Left lung (tissue), 14 donors: ENCODE measurements at places on chromosomes 5 and 9.

DNA sequence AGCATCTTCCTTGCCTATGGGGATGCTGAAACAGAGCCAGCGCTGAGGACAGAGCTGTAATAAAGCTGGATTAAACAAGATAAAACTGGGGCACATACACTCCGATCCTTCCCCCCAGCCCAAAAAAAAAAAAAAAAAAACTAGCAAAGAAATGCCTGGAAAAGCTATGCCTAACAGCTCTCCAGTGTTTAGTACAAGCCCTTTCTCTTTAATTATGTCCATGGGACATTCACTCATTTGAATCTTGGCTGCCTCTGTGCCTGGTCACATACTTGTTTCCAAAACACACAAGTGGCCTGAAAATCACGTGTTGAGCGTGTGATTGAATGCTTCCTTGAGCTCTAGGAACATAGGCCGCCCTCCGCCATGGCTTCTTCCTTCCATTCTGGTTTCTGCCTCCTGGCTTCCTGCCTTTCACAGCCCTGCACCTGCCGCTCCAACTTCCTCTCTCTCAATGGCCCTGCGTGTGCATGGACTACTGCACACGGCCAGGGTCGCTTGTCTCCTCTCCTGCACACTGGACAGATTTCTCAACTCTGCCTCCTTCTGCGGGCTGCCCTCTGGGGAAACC lies 111.0 kb upstream of the RETREG1 start:
- no peak for DNase-seq

DNA sequence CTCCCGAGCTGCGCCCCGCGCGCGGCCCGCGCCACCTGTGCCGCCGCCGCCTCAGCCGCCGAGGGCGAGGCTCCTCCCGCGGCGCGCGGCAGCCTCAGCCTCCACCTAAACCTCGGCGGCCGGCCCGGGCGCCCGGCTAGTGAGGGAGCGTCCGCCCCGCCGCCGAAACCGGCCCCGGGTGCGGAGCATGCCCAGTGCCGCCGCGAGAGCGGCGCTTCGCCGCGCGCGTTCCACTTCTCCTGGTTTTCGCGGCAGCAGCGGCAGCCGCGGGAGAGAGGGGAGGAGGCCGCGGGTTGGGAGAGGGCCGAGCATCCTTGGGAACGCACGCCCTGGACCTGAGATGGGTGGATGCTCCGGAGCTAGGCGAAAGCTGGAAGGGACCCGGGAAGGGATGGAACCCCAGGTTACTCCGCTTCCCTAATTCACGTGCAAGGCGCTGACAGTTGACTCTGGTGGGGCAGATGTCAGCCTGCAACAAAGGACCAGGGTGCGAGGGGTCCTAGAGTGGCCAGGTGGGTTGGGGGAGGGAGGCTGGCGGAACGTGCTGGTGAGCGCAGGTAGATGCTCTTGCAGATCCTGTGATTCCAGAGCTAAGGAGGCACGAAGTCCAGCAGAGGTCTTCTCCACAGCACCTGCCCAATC lies at the start of gene CTNND2:
CTNND2 (minus strand) TSS at position 182 of the 642 bp plus-strand sequence. CDS start 593 bp downstream, outside the sequence.
- peak; percentile 79 for DNase-seq

DNA sequence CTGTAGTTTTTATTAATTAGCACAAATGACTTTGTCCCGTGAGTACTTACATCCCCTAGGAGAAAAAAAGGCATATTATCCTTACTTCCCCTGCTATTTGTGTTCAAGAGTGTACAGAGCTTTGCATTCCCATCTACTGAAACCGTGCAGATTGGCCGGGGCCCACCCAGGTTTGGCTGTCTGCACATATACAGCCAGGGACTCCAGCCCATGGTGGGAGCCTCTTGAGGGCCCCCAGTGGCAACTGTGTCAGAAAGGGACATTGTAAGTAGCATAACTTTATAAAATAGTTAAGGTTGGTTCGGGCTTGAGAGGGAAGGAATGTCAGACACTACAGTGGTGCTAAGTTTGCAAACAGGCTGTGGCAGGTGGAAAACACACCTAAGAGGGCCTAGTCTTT lies 24.7 kb downstream of the PHF2 start:
- no peak for DNase-seq

DNA sequence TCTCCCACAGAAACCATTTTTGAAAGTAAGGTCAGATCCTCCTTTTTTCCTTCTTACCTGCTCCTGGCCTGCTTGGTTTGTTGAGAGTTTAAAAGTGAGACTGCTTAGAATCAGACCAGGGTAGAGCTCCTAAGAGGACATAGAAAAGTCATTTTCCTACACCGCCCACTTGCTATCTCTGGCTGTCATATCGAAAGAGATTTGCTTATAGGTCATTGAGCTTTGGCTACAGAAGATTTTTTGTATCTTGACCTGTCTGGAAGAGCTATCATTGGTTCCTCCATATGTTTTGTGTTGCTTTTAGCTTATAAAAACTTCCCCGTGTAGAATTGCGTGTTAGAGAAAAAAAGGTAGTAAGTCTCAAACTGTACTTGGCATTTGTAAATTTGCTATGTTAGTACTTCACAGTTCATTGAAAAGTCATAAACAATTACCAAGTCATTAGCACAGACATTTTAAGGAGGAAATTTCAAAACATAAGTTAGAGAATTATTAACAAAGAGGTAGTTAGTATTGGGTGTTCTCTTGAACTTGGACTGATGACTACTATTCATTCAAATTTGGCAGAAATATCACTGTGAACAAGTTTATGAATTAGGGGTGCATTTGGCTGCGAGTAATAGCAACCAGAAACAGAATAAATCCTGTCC lies 96.6 kb downstream of the MAN2A1 start:
- DNase-seq, result peak; percentile 54

GRCh38 chr5:59275510-59276324 lies 617.8 kb downstream of the PDE4D start:
- peak; percentile 48 for DNase-seq

DNA sequence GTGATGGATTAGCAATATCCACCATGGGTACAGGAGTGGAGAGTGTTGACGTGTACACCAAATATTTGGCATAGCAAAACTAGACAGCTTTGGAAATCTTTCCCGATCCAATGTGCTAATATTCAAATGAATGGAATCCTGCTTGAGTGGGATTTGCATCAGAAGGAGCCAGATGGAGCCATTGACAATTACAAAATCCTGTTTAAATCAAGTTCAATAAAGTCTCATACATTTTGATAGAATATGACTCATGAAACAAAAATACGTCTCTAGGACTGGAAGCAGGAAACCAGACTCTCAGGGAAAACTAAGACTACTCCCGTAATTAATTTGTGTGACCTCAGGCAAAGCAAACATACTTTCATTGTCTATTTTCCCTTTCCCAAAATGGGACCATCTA lies 13.0 kb downstream of the TNC start:
- DNase-seq, result no peak

DNA sequence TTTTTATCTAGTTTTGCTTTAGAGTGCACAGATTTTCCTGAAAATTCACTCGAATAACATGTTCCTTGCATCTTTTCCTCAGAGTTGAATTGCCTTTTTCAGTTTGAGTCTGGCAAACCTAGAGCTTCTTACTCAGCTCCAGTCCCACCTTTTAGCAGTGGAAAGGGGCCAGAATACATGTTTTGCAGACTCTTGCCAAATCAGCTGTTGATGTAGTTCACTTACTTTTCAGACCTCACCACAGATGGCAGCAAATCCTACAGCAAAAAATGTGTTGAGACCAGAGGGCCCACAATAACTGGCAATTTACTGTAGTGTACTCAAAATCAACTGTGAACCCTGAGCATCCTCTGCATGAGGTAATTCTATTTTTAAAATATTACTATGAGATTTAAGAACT lies 545.2 kb upstream of the ACO1 start:
- no peak for DNase-seq

- peak; percentile 82 for DNase-seq
Measured at GRCh38 chr9:114619191-114619761, 8.2 kb downstream of the TMEM268 start.

- peak; percentile 89 for DNase-seq
Measured at GRCh38 chr5:83471405-83472212, at the start of gene VCAN. VCAN (plus strand) TSS chr5:83471744; CDS start chr5:83483519, 11,775 bp downstream.

DNA sequence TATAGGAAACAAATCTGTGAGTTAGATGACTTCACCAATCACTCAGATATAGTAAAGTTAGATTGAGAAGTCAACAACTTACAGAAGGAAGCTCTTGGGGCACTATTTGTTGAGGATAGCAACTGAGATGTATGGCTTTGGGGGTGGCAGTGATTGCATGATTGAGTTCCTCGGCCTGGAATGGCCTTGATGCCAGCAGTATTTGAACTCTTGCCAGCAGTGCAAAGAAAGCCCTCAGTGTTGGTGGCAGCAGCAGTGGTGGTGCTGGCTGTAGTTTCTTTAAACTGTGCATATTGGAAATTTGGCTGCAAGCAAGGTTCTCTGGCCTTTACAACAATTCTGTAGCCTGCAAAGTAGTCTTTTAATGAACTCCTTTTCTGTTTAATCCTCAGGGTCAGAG lies 41.4 kb upstream of the PJA2 start:
- DNase-seq, result no peak

- no peak for DNase-seq
Measured at GRCh38 chr9:38254151-38254550, 138.4 kb upstream of the ALDH1B1 start.

- DNase-seq, result no peak
Measured at GRCh38 chr5:82794876-82795275, 282.3 kb downstream of the TMEM167A start.

GRCh38 chr5:124996764-124997077 lies 250.3 kb upstream of the ZNF608 start:
- no peak for DNase-seq

DNA sequence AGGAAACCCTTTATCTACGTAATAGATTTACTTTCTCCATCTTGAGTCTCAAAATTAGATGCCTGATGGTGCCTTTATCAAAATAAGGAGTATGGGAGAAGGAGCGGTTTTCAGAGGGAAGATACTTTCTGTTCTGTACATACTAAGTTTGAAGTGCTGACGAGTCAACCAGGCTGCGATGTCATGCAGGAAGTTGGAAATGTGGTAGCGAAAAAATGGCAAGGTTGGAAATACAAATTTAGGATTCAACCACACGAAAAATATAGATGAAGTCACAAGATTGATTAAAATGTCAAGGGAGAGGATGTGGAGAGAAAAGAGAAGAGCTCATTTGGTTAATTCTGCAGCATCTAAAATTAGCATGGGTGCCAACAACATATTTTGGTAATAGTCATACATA lies 129.5 kb downstream of the FOXD1 start:
- DNase-seq, result no peak

DNA sequence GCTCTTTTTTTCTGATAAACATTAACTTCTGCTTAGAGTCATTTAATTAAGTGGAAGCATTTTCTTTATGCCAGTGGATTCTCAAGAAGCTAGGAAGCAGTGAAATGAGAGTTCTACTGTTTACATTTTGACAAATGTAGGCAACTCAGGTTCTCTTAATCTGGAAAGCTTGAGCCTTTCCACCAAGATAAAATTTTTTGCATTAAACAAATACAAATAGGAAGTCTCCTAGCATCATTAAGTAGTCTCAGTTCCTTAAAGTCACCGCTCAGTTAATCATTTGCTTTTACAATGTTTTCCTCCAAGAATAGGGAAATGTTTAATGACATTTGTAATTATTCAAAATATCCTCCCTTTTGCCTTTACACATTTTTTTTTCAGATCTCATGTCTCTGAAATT lies 290.4 kb upstream of the PDE4D start:
- no peak for DNase-seq

DNA sequence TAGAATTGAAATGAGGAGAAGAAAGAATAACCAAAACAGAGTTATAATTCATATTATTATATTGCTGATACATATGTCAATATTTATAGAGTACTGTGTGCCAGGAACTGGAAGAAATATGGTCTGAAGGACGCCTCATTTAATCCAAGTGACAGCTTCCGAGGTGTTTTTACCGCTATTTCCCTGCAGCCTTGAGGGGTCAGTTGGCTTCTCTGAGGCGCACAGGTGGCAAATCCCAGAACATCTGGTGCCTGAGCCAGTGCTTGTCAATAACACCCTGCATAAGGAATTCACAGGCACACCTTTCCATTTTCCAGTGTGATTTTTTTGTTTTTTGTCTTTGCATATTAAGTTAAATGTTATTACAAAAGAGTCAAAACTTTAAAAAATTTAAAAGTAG lies 43.3 kb upstream of the CTSL start:
- DNase-seq, result no peak

- no peak for DNase-seq
Measured at GRCh38 chr5:73174100-73174815, 1.3 kb downstream of the TMEM174 start.

- no peak for DNase-seq
Measured at GRCh38 chr9:21570643-21571275, 88.6 kb upstream of the IFNE start.

DNA sequence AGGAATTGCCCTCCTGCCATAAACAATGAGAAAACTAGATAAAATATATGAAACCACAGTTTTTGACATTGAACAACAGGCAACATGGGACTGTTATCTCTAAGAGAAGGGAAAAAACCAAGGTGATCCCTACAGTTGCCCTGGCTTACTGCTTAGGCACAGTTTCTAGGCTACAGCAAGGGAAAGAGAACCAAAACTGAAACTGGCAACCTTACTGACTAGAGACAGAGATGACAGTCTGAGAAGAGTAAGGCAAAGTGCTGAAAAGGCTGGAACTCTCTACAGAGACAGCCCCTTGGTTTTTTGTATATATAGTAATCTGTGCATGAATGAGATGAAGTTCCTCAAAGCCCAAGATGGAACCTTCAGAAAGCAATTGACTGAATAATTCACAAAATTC lies 36.2 kb upstream of the REEP2 start:
- no peak for DNase-seq

DNA sequence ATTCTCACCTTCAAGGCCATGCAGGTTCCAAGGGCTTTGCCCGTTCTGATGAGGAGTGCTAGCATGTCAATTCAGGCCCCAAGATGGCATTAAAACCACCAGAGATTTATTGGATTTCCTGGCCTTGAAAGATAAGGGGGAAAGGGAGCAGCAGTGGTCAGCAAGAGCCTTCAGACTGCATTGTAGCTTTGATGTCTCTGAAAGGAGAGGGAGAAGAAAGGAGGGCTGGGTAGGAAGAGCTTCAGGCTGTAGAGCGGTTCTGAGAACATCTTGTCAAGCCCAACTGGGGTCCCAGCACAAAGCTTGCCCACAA lies 41.8 kb upstream of the FGF1 start:
- no peak for DNase-seq

- peak; percentile 95 for DNase-seq
Measured at GRCh38 chr9:91681461-91682305, 258.1 kb upstream of the NFIL3 start.

GRCh38 chr5:173826428-173827350 lies 61.5 kb upstream of the CPEB4 start:
- no peak for DNase-seq

DNA sequence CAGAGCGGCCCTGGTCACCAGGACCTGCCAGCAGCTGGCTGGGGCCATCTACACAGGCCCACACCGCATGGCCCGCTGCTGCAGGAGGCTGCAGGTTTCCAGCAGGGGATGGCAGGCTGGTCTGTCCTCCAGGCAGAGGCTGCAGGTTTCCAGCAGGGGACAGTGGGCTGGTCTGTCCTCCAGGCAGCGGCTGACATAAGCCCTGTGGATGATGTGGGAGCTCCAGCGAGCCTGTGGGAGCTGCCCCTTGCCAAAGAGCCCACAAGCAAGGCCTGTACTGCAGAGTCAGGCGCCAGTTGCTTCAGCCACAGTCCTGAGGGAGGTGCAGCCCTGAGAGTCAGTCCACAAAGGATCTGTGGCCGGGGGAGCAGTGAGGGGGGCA lies 18.5 kb downstream of the TPPP start:
- DNase-seq, result no peak
